ENCODE measurements at places on chromosomes 3 and 15.
A peak's percentile ranks its signal among the peaks of the same experiment; 100 is the strongest.

- DNase-seq = no peak
These were observed 2.0 kb downstream of the SNRK start for GRCh38 chr3:43288366-43288765.

- DNase-seq = no peak
These were observed 136.4 kb downstream of the MAGI1 start for GRCh38 chr3:65902304-65902793.

GRCh38 chr3:184227481-184227935 lies 1.9 kb upstream of the VWA5B2 start:
- DNase-seq = no peak

DNA sequence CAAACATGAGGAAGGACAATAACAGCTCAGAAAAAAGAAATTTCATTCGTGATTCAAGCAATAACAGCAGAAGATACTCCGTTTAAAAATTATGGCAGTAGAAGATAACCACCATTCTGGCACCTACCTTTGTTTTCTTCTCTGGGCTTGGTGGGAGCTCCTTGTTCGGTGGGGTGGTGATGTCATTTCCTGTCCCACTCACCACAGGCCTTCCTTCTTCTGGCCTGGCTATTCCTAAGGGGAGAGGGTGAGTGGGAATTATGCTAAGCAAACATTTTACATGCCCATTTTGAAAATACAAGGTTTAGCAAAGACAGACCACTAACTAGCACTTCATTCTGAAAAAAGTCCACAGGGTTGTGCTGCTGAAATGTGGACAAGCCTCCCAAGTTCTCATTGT lies 74.4 kb downstream of the DHX30 start:
- DNase-seq = no peak

GRCh38 chr3:16841904-16842271 lies 42.9 kb upstream of the PLCL2 start:
- DNase-seq = no peak

GRCh38 chr3:38018296-38019266 lies 10.9 kb downstream of the PLCD1 start:
- no peak for DNase-seq

DNA sequence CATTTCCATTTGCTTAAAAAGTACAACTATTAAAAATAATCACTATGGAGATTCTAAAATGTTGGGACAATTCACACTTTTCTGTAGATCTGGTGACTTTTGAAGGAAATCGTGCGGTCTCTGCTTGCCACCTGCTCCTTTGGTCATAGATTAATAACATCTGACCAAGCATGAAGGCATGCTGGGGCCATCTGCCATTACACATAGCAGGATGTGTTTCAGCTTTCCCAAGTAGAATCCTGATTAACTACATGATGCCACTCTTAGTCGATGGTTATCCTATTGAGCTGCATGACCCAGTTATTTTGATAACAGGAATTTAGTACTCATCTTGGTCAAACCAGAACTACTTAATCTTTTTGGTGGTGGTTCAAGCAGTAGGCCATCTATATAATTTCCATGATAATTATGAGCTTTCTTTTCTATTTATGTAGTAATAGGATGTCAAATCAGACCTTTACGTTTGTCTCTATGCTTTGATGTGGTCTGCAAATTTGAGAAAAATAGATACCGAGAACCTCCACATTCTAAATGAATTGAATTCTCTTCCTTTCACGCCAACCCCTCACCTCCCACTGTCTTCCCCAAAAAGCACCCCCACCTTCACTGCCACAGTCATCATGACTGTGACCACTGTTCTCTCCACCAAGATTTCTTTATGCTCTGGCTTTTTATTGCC lies 158.1 kb downstream of the DIPK2A start:
- no peak for DNase-seq

- DNase-seq = no peak
These were observed 41.3 kb downstream of the MEIS2 start for GRCh38 chr15:37059086-37059485.

GRCh38 chr15:23910030-23910429 lies 222.9 kb upstream of the NDN start:
- DNase-seq = no peak

DNA sequence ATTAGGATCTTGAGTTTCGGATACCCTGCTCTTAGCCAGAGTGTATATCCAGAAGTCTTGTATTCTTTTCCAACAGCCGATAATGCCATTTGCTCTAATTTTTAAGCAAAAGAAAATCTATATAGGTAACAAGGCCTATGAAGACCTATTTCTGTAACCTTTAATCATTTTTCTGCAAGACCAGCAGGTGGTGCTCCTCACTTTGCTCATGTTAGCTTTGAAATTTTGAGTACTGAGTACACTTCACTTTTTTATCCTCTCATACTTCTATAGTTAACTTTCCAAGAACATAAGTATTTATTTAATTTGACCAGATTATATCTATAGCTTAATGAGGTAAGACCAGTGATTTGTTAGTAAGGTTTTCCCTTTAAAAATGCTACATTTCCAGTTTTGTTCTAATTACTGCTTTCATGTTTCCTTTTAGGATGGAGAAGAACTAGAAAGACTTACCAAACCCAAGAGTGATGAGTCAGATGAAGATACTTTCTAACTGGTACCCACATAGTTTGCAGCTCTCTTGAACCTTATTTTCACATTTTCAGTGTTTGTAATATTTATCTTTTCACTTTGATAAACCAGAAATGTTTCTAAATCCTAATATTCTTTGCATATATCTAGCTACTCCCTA lies 20.5 kb downstream of the SLC35A5 start:
- DNase-seq = peak; percentile 10

DNA sequence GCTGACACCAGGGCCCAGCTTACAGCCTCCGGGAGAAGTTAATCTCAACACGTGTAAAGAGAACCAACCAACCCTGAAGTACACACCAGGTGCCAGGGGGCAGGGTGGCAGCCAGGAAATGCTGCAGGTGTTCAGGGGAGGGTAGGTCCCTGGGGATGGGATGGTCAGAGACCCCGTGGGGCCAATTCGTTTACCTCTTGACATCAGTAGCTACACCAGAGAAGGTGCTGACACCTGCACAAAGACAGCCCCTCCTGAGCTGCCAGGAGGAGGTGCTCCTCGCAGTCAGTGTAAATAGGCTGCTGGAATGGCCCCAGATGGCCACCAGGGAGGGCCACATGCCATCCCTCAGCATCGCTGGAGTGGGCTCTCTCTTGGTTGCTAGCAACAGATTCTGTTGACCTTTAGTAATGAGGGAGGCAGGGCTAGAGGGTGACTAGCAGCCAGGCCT lies 52.8 kb downstream of the CORO2B start:
- DNase-seq = no peak

DNA sequence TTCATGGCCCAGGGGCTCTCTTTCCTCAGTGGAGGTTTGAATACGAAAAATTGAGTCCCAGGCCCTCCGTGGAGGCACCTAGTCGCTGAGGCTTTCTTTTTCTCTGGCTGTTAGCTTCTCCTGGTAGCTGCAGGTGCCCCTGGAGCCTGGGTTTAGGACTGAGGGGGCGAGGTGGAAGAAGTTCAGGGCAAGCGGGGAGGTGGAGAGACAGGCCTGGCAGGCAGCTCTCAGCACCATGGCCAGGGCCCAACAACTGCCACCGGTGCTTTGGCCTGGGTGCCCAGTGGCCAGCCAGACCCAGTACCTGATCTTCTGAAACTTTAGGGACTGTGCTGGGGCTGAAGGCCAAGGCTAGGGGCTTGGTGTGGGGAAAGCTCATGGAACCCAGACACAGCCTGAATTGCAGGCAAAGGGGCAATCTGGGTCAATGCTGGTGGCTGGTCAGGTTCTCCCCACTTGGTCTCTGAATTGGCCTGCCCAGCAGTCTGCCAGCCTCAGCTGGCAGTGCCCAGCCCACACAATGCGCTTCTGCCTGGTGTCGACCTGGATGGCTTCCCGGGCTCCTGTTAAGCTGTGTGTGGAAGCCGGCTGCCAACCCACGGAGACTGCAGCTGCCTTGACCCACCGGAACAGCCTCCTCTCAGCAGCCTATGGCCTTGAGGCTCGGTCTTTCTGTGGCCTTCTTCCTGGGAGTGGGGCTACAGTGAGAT lies 30.3 kb upstream of the POLG start:
- no peak for DNase-seq

- DNase-seq = no peak
These were observed 2.5 kb downstream of the SHF start for GRCh38 chr15:45185069-45185779.

- DNase-seq = no peak
These were observed 208.7 kb upstream of the CDIN1 start for GRCh38 chr15:36370731-36371112.

GRCh38 chr3:23242106-23242505 lies 39.0 kb downstream of the UBE2E2 start:
- DNase-seq = no peak

- DNase-seq = no peak
These were observed 2.2 kb downstream of the HOMER2 start for GRCh38 chr15:82950295-82950694.

- no peak for DNase-seq
These were observed 48.0 kb upstream of the LPP start for GRCh38 chr3:188106006-188106405.

DNA sequence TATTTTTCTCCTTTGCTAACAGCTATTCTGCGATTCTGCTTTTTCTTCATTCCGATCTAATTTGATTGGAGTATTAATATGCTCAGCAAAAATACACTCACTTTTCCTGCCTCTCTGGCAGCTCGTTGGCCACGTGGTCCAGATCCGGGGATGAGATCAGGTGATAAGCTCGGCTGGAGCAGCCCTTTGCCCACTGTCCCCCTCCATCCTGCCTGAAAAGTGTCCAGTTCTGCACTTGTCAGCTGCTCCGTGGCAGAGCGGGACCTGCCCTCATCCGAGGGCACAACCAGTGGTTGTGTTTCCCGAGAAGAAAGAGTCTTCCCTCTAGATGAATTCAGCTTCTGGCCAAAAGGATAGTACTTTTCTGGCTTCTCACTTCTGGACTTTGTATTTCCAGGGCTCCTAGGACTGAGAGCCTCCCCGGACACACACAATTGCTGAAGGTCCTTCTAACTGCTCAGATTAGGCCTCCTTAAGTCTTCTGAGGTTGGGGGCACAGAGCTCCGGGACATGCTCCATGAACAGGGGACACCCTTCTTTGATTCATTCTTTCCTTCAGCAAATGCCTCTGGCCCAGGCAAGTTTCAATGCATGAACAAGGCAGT lies 103.9 kb upstream of the ALDH1A3 start:
- DNase-seq = no peak

DNA sequence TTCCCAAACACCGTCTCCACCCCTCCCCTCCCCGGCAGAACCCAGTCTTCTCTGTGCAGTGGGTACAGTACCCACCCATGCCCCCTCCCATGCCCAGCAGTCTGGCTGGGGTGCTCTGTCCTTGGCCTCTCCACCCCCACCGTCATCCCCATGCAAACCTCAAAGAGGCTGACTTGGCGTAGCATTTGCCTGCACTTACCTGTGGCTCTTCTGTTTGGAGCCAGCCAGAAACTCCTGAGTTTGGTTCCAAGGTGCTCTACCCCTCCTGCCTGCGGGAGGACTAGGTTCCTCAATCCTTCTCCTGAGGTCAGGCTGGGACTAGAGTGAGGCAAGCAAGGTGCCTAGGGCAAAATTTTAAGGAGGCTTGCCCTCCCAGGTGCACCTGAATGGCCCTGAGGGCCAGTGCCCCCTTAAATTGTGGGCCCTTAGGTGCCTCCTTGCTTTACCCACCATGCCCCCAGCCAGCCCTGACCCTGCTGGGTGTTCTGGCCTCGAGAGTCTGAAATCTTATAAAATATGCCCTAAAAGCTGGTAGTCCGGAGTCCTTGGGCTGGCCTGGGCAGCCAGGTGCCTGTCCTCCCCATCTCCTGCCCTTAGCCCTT lies 47.1 kb upstream of the C15orf39 start:
- no peak for DNase-seq

DNA sequence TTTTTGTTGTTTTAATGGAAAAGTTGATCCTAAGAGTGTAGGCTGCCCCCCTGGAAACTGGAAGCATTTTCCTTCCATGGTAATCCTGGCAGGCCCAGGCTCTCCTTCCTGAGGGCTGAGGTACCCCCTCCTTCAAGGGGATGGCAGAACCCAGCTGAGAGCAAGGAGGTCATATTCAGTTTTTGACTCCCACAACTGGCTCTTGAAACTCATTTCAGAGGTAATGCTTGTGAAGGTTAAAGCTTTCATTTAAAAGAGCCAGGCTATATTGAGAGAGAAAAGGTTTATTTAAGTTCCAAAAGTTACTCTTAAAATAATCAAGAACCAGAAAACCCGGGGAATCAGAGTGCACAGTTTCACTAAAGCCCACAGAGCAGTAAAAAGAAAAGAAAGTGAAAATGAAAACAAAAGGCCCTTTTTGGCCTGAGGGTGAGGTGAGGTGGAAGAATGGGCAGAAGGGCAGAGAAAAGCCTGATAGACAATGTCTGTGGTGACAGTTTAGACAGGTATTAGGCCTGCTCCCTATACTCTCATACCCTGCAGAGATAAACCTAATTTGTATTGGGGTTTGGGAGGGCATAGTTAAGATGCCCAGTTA lies 47.0 kb upstream of the RBP1 start:
- no peak for DNase-seq
